ENCODE measurements at places on chromosomes 6 and 20.

- no peak for DNase-seq
Measured at GRCh38 chr6:122779667-122780066, at the start of gene FABP7. TSS of gene FABP7 (plus strand) at chr6:122779716. CDS start at chr6:122779795, 79 bp downstream.

- peak; percentile 59 for DNase-seq
Measured at GRCh38 chr6:29850011-29850553, 22.5 kb downstream of the HLA-G start.

DNA sequence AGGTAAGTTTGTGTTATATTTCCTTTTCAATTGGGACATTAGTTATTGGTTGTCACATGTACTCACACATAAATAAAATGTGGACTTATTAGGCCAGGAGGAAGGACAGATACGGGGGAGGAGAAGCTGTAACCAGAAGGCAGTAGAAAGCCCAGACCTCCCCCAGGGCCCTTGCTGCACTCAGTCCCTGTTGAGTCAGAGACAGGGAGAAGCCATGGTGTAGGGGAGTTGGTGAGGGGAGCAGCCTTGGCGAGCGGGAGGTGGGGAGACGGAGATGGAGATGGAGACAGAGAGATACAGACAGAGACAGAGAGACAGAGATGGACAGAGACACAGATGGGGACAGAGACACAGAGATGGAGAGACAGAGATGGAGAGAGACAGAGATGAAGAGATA is 263.2 kb downstream of the DLL1 start:
- DNase-seq: no peak

DNA sequence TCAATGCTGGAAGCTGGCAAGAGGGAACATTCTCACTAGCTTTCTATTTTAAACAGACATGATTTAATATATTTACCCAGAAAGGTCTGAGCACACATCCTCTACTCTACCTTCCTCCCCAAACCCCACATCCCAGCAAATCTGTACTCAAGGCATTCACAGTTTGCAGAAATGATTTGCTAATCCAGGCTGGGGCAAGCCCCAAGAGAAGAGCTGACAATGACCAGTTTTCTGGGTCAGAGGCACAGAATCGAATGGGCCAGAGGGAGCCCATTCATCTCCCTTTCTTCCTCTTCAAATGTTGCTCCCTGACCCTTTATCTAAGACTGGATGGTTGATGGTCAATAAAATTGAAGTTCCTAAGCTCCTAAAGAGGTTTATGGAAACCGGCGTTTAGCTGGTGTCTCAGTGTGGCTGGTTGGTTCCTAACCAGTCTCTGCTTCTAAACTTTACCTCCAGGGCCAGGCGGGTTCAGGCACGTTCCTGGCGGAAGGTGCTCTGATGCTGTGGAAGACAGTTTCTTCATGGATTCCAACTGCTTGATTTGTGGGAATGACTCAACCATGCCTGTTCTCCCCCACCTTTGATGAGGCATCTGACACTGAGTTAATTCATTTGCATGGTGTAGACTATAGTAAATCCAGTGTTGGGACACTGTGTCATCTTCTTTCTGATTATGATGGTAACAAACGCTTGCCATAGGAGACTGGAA is 96.4 kb upstream of the IYD start:
- DNase-seq: no peak

DNA sequence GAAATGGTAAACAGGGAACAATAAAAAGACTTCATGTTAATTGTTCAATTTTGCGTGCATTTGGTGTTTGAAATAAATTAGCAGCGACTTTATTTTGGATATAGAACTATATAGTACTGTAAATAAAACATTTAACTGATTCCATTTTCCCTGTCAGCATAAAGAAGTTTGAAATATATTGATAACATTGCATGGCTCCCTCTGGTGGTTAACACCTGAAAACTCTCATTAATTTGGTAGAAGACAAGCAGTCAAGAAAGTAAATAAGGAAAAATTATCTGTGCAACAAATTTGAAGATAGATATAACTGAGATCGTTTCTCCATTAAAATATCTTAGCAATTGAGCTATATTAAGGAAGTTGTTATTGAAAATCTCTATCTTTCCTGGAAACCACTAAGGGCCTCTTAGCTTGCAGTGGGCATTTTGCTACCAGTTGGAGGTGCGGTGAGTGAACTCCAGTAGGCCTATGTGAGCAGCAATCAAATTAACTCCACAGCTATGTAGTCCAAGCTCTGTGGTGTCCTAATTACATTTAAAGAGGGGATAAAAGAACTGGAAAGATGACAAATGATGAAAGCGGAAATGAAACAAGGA is 435.7 kb upstream of the FKBP1C start:
- DNase-seq: no peak

GRCh38 chr6:109925075-109925474 is 53.0 kb upstream of the GPR6 start:
- no peak for DNase-seq

GRCh38 chr6:154370545-154370944 is 13.9 kb upstream of the IPCEF1 start:
- no peak for DNase-seq

DNA sequence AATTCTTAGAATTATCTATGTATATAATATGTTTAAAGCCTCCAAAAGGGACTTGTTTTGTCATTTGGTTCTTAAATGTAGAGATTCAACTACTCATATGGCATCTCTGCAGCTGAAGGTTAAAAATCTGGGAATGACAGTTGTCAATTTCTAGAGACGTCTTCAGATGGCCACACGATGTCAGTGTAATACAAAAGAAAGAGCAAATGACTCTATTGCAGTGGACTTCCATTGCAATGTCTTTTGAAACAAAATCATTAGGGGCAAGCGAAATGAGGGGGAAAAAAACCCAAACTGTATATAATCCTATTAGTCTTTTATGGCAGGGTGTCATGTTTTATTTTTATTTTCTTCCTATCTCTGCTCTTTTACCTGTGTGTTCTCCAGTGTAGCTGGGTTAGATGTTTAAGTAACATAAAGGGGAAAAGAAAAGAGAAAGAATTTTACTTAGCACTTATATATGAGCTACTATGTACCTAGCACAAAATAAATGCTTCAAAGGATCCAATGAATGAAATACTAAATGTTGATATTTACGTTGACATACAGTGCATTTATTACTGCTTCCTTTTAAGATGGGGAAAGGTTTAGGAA is 26.2 kb downstream of the CCN2 start:
- no peak for DNase-seq

DNA sequence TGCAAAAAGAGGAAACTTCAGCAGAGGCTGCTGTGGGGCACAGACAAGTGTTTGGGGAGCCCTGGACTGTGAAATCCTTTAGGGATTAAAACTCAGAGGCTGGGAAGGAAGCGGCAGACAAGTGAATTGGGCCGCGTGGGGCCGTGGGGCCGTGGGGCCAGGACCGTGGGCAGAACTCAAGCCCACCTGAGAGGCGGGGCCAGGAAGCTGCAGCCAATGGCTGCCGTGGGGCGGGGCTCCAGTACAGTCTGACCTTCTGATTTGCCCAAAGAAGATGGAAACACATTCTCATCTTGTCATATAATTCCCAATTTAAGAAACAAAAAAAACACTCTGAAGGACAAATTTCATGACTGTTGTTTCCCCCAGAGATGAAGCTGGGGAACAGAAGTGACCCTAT is 55.4 kb downstream of the ANKRD60 start:
- DNase-seq: no peak

GRCh38 chr20:35912881-35913280 is 41.4 kb downstream of the SCAND1 start:
- DNase-seq: no peak

GRCh38 chr6:148822819-148823218 is 76.0 kb downstream of the UST start:
- no peak for DNase-seq

DNA sequence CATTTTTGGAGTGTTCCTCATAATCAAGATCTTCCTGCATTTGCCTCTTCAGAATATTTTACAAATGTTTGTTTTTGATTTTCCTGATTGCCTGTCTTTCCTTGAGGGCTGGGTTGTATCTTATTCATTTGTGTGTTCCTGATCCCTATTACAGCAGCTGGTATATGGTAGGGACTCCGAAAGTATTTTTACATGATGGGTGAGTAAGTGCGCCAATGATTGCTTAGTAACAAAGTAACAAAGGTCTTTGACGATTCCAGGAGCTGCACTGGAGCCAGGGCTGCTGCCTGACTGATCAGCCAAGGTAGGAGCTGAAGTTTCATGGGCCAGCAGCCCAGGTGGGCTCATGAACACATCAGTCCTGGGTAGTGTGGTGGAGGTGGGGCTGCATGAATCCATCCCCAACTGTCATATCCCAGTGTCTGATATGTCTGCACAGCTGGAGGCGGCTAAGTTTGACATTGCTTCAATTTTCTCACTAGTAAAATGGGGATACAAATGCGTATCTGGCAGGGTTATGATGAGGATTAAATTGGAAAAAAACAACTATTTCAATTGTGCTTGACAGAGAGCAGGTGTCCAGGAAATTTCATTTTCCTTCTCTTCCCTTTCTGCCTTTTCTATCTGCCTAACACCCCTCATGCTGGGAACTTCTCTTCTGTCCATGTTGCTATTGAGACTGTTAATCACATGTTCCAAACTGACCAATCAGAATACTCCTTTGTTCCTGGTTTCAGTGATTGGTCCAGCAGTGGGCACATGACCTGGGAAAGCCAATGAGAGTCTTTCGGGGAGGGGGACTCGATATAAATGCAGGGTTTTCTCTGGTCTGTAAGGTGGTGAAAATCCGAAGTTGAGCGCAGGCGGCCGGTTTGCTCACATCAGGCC is 90.7 kb downstream of the CDH26 start:
- DNase-seq: no peak

- no peak for DNase-seq
Measured at GRCh38 chr6:132174919-132175318, 223.7 kb upstream of the CCN2 start.

DNA sequence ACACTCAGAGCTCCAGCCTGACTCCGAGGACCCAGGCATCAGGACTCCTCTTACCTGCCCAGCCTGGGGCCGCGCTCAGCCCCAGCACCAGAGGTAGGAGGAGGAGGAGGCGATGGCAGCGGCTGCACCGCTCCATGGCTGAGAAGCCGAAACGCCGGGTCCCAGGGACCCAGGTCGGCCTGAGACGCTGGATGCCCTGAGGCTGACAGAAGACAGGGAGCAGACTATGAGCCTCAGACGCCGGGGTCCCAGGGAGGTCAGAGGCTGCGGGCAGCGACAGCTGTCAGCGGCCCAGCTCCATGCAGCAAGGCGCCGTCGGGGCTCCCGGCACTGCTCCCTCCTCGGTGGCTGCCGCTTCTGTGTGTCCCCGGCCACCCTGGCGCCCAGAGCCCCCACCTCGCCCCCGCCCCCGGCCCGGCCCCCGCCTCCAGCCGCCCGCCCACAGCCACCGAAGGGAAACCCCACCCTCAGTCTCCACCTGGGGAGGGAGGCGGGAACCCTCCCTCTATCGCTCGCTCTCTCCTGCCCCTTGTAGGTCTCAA is at the start of gene COL11A2:
Gene COL11A2, minus strand, starts transcription at position 363 of the 542 bp plus-strand sequence. Its CDS starts 227 bp downstream, at position 136.
- DNase-seq: no peak

DNA sequence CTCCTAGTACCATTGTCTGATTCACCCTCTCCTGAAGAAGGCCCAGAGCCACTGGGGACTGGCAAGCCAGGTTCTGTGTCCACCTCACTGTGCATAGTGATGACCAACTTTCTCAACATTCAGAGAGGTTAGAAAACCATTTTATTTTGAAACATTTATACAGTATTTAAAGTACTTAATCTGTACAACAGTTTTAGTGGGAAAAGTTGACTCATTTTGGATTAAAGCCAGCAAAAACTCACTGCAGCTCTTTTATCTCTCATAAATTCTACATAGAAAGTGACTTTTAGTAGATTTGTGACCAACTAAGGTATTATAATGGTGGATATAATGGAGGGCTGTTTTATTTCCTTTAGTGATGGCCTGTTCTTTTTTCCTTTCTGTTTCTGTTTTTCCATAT is 9.7 kb downstream of the TULP4 start:
- DNase-seq: no peak

GRCh38 chr20:37316775-37317170 is 27.3 kb downstream of the MANBAL start:
- DNase-seq: no peak

GRCh38 chr6:116500969-116501433 is 10.4 kb upstream of the CALHM5 start:
- peak; percentile 17 for DNase-seq

GRCh38 chr6:6201200-6201599 is 119.3 kb downstream of the F13A1 start:
- no peak for DNase-seq

- DNase-seq: no peak
Measured at GRCh38 chr6:41155132-41155805, 1.1 kb upstream of the TREML1 start.

DNA sequence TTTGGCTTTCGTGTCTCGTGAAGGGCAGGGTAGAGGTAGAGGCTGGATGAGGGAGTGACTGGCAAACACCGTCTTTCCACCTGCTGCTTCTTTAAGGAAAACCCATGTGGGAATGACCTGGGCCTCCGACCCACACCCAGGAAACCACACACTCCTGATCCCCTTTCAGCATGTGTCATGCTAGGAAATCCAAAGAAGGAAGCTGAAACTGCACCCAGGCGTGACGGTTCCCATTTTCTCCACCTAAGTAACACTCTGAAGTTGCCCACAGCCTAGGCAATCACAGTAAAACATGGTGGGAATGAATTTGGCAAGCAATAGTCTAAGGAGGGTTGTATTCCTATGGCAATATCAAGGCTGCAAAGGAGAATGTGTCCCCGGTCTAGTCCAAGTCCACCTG is 538.4 kb upstream of the NOX3 start:
- DNase-seq: no peak

GRCh38 chr6:165821754-165822153 is 158.7 kb upstream of the PDE10A start:
- no peak for DNase-seq

DNA sequence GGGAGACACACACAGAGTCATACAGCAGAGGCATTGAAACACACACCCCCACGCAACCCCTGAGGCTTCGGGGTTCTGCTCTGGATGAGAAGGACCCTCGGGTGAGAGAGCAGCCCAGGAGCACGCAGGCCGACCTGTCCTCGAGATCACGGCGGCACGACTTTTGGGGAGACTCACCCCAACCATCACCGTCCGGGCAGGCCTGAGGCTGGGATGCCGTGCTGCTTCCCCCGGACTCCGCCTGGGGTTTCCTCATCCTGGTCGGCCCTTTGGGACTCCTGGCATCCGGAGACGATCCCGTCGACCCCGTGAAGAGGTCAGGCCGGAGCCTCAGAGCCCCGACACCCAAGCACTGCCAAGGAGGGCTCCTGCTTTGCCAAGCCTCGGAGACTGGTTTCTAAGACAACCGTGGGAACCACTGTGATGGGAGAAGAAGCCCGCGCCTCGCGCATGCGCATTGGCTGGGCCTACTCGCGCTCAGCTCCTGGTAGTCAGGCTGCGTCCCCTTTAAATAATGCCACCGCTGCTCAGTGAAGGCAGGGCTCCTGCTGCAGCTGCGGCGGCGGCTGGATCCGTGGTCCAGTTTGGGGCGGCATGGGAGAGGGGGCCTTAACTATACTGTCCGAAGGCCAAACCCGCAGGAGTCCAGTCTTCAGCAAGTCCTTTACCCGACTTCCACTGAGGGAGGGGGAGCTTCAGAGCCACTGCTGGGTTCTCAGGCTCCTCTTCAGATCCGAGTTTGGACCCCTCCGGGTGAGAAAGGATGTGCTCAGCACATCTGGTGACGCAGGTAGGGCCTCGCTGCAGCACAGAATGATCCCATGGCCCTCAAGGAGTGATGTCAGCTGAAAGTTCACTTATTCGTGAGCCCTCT is 171.4 kb upstream of the ZNF337 start:
- DNase-seq: peak; percentile 59
